ENCODE measurements at places on chromosomes 5 and 9. TPM values are rescaled to one million over a fixed set of nuclear protein-coding genes. Genes with fewer than 3 reads are reported as not detected.

Gene CD274
- total RNA-seq: 7.2 TPM

DNA sequence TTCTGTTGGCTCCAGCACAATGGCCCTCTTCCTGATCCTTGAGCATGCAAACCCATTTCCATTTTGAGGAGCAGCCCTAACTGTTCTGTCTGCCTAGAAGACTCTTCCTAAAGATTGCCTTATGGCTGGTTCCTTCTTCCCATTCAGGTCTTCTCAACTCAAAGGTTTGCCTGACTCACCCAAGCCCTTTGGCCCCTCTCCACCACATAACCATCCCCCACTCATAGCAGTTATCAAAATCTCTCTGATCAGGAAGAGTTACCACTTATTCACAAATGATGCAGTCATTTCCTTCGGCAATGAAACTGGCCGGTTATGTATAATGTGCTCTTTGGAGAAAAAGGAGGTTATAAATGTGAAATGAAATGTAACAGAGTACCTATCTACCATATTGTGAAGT is 8.9 kb upstream of the POU4F3 start:
- peaks cover 20% of the 10 kb centered on the region for H3K27me3 ChIP-seq
- H3K4me1 ChIP-seq: no peaks in the 10 kb centered on the region
- no peak overlapping the region for H3K27ac ChIP-seq
- H3K36me3 ChIP-seq: no peaks in the 10 kb centered on the region
- no peak overlapping the region for H3K4me3 ChIP-seq

- H3K27me3 ChIP-seq: no peaks in the 10 kb centered on the region
- H3K4me3 ChIP-seq: no peak overlapping the region
- peaks cover 8% of the 10 kb centered on the region for H3K36me3 ChIP-seq
These were observed 261.9 kb upstream of the TRIM32 start for GRCh38 chr9:116425244-116425643.

DNA sequence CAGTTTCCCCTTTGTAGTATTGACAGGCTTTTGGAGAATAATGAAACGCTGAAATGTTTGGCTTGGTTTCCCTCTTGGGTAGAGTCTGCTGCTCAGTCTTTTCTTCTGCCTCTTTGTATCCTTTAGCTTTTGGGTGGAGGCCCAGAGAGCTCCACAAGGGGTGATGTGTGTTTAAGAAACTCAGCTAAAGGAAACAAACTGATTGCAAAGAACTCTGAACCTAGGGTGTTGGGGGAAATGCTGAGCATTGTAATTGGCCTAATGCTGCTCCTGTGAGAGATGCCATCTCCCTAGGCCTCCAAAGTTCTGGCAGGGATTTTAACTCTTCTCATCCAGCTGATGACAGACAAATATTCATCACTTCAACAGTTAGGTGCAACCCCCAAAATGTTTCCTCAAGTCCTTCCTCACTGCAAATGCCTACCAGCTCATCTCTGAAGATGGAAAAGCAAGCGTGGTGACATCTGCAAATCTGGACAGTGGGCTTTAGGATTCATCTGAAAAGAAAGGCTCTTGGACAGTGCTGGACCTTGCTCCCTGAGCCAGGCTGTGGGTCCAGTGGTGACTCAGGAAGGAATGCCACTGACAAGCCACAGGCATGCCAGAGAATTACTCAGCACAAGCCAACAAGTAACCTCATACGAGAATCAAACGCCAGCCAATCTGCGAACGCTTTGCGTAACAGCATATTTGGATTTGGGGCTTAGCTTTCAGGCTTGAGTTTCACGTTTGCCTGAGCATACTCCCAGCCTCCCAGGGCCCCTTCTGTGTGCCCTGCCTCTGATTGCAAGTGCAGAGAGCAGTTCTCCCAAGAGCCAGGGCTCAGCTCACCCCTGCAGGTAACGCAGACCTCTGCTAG is 30.5 kb upstream of the ZSWIM6 start:
- H3K4me1 ChIP-seq: peaks cover 21% of the 10 kb centered on the region
- no peak overlapping the region for H3K27ac ChIP-seq
- no peaks in the 10 kb centered on the region for H3K36me3 ChIP-seq
- H3K4me3 ChIP-seq: no peak overlapping the region
- H3K27me3 ChIP-seq: no peaks in the 10 kb centered on the region
- DNase-seq: peak; percentile 80

DNA sequence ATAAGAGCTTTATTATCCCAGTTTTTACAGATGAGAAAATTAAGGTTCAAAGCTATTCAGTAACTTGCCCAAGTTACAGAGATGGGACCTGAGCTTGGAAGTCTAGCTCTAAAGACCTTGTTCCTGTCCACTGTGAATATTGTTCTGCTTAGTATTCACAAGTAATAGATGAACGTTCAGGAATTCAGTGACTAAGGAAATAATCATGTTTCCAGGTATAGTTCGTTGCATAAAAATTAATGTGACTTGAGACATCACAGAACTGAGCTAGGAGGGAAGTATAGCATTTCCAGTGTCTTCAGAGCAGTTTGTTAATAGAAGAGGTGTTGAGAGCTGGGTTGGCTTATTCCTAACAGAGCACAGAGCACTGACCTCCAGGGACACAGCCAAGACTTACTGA is 136.1 kb downstream of the FGF1 start:
- peaks cover 13% of the 10 kb centered on the region for H3K27me3 ChIP-seq
- peaks cover 8% of the 10 kb centered on the region for H3K4me1 ChIP-seq
- no peak overlapping the region for H3K4me3 ChIP-seq
- no peak for DNase-seq
- no peaks in the 10 kb centered on the region for H3K36me3 ChIP-seq
- no peak overlapping the region for H3K27ac ChIP-seq

DNA sequence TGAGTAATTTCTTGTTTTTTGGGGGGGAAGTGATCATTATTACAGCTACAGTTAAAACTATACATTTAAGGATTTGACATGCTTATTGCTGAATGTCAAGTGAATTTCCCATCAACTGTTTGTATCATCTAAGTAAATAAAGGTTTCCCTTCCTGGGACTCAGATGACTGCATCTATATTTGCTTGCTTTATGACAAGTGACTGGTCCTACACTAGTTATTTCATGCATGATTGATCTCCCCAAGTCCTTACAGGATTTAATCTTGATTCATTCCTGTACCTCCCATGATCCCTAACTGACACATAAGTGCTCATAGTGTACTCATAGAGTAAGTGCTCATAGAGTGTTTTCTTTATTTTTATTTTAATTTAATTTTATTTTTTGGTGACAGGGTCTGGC is 2.8 kb downstream of the TXNDC8 start:
- DNase-seq: no peak
- H3K27ac ChIP-seq: no peak overlapping the region
- H3K4me3 ChIP-seq: no peak overlapping the region
- no peaks in the 10 kb centered on the region for H3K4me1 ChIP-seq

Gene RGS7BP
- total RNA-seq: 0.86 TPM

Gene PGM5
- 24.8 TPM for total RNA-seq

DNA sequence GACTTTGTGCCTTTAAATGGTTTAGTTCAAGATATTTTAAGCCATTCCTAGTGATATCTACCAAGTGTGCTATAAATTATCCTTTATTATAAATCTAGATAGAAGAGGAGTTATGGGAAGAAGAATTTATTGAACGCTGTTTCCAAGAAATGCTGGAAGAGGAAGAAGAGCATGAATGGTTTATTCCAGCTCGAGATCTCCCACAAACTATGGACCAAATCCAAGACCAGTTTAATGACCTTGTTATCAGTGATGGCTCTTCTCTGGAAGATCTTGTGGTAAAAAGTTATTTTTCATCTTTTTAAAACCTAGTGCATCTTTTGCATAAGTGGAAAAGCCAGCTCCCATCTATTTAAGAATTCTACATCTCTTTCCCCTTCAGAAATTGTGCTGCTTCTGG is 18.6 kb downstream of the SLC23A1 start:
- no peak for DNase-seq
- H3K27ac ChIP-seq: no peak overlapping the region
- no peaks in the 10 kb centered on the region for H3K36me3 ChIP-seq
- peaks cover 18% of the 10 kb centered on the region for H3K4me1 ChIP-seq
- H3K27me3 ChIP-seq: no peaks in the 10 kb centered on the region

- H3K27me3 ChIP-seq: no peaks in the 10 kb centered on the region
- DNase-seq: no peak
- no peaks in the 10 kb centered on the region for H3K36me3 ChIP-seq
- H3K27ac ChIP-seq: no peak overlapping the region
These were observed 223.2 kb downstream of the ASTN2 start for GRCh38 chr9:117191504-117192261.

GRCh38 chr9:18976709-18977531 is 56.1 kb downstream of the SAXO1 start:
- H3K27ac ChIP-seq: no peak overlapping the region
- no peaks in the 10 kb centered on the region for H3K27me3 ChIP-seq
- no peaks in the 10 kb centered on the region for H3K36me3 ChIP-seq
- H3K4me1 ChIP-seq: no peaks in the 10 kb centered on the region

GRCh38 chr9:38620483-38621433 is at the start of gene ANKRD18A:
Gene ANKRD18A, minus strand, starts transcription at chr9:38620596. Its CDS starts 311 bp downstream, at chr9:38620285.
- H3K4me3 ChIP-seq: peak within 1 kb of the TSS; percentile 39
- H3K27me3 ChIP-seq: peaks cover 67% of the 10 kb centered on the region
- H3K27ac ChIP-seq: no peak within 1 kb of the TSS

- DNase-seq: no peak
- no peaks in the 10 kb centered on the region for H3K27me3 ChIP-seq
- no peak overlapping the region for H3K4me3 ChIP-seq
- no peak overlapping the region for H3K27ac ChIP-seq
- peaks cover 21% of the 10 kb centered on the region for H3K4me1 ChIP-seq
- no peaks in the 10 kb centered on the region for H3K36me3 ChIP-seq
These were observed 96.5 kb downstream of the ARHGAP26 start for GRCh38 chr5:142866563-142867275.

- no peak overlapping the region for H3K4me3 ChIP-seq
- H3K4me1 ChIP-seq: no peaks in the 10 kb centered on the region
- H3K27me3 ChIP-seq: no peaks in the 10 kb centered on the region
- no peaks in the 10 kb centered on the region for H3K36me3 ChIP-seq
- no peak overlapping the region for H3K27ac ChIP-seq
These were observed 56.8 kb downstream of the FAT2 start for GRCh38 chr5:151534350-151534749.

GRCh38 chr5:139878093-139878492 is 82.5 kb downstream of the PSD2 start:
- H3K27me3 ChIP-seq: no peaks in the 10 kb centered on the region
- no peak overlapping the region for H3K27ac ChIP-seq
- no peaks in the 10 kb centered on the region for H3K36me3 ChIP-seq
- H3K4me1 ChIP-seq: peaks cover under 1% of the 10 kb centered on the region
- no peak for DNase-seq

DNA sequence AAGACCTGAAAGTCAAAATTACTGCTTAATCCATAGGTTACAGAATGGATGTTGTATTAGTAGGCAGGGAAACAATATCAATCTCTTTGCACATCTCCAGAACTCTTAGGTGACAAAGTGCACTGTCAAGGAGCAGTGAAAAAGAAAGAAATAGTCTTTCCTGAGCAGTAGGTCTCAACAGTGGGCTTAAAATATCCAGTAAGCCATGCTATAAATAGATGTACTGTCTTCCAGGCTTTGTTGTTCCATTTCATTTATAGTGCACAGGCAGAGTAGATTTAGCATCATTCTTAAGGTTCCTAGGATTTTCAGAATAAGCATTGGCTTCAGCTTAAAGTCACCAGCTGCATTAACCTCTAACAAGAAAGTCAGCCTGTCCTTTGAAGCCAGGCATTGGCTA is 50.7 kb downstream of the SSBP2 start:
- H3K4me3 ChIP-seq: no peak overlapping the region
- H3K27ac ChIP-seq: no peak overlapping the region
- H3K4me1 ChIP-seq: peaks cover 6% of the 10 kb centered on the region
- H3K27me3 ChIP-seq: no peaks in the 10 kb centered on the region
- no peaks in the 10 kb centered on the region for H3K36me3 ChIP-seq
- no peak for DNase-seq

GRCh38 chr5:160360310-160360709 is 10.1 kb downstream of the C1QTNF2 start:
- DNase-seq: no peak
- H3K27me3 ChIP-seq: no peaks in the 10 kb centered on the region
- H3K4me1 ChIP-seq: peaks cover 33% of the 10 kb centered on the region
- H3K27ac ChIP-seq: no peak overlapping the region
- H3K36me3 ChIP-seq: no peaks in the 10 kb centered on the region
- H3K4me3 ChIP-seq: no peak overlapping the region

Gene CDHR2
- total RNA-seq: 0.07 TPM

GRCh38 chr5:58245476-58245840 is 214.4 kb downstream of the PLK2 start:
- H3K4me3 ChIP-seq: no peak overlapping the region
- no peaks in the 10 kb centered on the region for H3K36me3 ChIP-seq
- no peak for DNase-seq
- no peaks in the 10 kb centered on the region for H3K27me3 ChIP-seq

DNA sequence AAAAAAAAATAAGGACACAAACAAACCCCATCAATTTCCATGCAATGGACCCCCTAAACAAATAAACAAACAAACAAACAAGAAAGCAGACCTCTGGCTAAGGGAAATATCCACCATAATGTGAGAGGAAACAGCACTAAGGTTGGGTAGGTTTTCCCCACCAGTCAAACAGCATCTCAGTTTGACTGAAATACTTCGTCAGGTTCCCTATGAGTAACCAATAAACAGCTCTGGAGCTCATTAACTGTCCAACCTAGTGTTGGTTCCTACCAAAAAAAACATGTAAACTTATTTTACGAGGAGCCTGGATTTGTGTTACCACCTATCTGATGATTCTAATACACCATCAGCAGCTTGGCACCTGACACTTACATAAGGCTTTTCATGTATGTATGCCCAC is 198.5 kb upstream of the TARS1 start:
- no peak for DNase-seq
- no peaks in the 10 kb centered on the region for H3K36me3 ChIP-seq
- H3K4me1 ChIP-seq: no peaks in the 10 kb centered on the region
- H3K27ac ChIP-seq: no peak overlapping the region

- H3K36me3 ChIP-seq: no peaks in the 10 kb centered on the region
- H3K4me3 ChIP-seq: no peak overlapping the region
- DNase-seq: no peak
- H3K27me3 ChIP-seq: no peaks in the 10 kb centered on the region
These were observed 1.6 kb downstream of the STKLD1 start for GRCh38 chr9:133377721-133378216.

DNA sequence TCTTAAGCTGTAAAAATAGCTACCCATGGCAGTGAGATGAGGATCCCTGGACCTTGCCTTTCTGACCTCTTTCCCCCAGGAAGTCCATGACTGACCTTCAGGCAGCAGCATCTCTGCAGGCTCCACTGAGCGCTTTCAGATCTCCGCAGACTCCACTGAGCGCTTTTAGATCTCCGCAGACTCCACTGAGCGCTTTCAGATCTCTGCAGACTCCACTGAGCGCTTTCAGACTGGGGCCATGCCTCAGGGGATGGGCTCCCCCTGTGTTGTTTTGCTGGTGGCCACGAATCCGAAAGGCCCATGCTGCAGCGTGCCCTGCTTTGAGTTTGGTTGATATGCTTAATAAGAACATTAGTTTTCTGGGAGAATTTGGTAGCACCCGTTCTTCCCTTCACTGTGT is 254.2 kb downstream of the FANCC start:
- no peak overlapping the region for H3K4me3 ChIP-seq
- H3K36me3 ChIP-seq: peaks cover 15% of the 10 kb centered on the region
- no peaks in the 10 kb centered on the region for H3K27me3 ChIP-seq
- peaks cover 100% of the 10 kb centered on the region for H3K4me1 ChIP-seq
- no peak for DNase-seq
- peak overlapping the region; percentile 85 for H3K27ac ChIP-seq

Measured in gastrocnemius medialis (tissue), 4 donors.